Trophoblast cell (in vitro differentiated cells and primary cell): ENCODE measurements at places on chromosomes 12 and 14.

DNA sequence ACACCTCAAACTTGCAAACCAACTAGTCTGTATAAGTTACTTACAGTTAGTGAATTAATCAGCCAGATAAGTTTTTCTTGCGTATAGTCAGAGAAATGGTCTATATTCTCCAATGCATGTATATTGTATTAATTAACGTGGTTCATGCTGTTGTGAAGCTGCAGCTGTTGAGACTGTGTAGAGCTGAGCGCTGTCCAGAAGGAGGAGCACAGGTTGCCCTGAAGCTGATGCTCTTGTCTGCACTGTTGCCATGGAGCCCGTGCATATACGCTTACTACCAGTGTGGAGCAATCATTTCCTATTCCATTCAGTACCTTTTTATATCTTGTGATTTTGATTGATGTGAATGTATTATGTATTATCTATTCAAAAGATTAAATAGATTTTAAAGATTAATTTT, 74.3 kb upstream of the ARID2 start:
- peak; percentile 35 for DNase-seq

GRCh38 chr12:109109746-109110350, 6.5 kb upstream of the ACACB start:
- no peak for DNase-seq

DNA sequence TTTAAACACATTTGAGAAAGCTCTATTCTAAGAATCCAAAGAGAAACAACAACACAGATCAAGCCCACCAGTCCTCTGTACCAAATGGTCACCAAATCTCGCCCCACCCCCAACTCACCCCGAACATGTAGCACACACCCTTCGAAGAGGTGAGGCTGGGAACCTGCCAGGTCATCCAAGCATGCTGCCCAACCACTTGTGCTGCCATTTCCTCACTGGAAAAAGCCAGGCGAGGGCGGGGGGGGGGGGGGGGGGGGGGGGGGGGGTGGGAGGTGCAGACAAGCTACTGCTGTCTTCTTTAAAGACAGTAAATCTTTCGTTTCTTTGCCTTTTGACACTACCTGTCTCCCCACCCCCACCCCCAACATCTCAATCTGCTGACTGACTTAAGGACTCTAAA, 59.9 kb downstream of the SETD3 start:
- no peak for DNase-seq

GRCh38 chr12:87303396-87304012, 725.7 kb downstream of the C12orf50 start:
- no peak for DNase-seq

DNA sequence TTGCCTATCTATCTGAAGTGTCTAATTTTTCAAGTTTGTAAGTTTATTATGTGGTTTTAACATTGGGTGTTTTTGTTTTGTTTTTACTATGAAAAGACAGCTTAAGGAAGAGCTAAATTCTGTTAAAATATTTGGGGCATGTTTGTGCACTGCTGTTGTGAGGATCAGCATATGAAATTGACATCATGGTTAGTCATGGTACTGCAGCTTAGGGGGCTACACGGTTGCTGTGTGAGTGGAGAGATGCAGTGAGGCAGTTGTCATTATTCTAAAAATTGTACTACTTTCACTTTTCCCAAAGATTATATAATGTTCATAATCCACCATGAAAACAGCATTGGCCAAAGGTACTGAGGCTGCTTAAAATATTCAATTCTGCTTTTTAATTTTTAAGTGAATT, 49.0 kb downstream of the ZC3H14 start:
- no peak for DNase-seq

- peak; percentile 0 for DNase-seq
These were observed 349.2 kb upstream of the LMO3 start for GRCh38 chr12:16955083-16955657.

- no peak for DNase-seq
These were observed 223.3 kb downstream of the CHST11 start for GRCh38 chr12:104680070-104680469.

GRCh38 chr12:8069582-8069981, 3.4 kb upstream of the C3AR1 start:
- DNase-seq: no peak

DNA sequence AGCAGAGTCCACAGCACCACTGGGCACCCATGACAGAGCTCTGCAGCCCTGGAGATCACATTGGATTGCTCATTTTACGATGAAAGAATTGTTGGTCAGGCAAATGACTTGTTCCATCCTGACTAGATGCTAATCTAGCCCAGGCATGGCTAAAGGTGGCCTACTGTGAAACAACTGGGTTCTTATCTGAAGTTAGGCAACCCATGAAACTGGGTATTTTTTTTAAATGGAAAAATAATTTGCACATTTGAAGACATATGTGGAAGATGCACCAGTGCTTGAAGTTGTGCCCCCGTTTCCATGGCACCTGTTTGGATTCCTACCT, 8.3 kb downstream of the PYGL start:
- DNase-seq: no peak

- DNase-seq: peak; percentile 99
These were observed at the start of gene WDR20 for GRCh38 chr14:102139286-102140026. Gene WDR20 (plus strand): TSS chr14:102139897. CDS start chr14:102139924, 27 bp downstream.

- peak; percentile 7 for DNase-seq
These were observed 1.3 kb upstream of the AVPR1A start for GRCh38 chr12:63152321-63152700.

- peak; percentile 10 for DNase-seq
These were observed 1.7 kb downstream of the AJUBA start for GRCh38 chr14:22980672-22981089.

GRCh38 chr12:80154261-80154660, 54.9 kb downstream of the OTOGL start:
- DNase-seq: no peak

DNA sequence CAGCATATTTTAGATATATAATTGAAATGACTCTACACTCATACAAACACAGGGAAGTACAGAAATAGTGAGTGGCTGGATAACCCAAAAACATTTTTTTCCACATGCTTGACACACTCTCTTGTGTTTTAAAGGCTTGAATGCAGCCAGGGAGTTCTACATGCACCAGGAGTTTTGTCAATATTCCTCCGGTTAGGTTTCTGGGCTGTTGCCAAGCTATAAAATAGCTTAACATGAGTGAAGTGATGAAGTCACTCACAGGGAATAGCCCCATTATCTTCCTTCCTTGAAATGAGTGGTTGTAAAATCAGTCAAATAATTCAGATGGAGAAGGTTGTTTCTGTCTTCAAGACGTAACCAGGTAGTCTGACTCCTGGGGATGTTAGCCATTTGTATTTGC, 582.7 kb downstream of the SLC6A15 start:
- DNase-seq: no peak

- no peak for DNase-seq
These were observed 22.2 kb downstream of the SGPP1 start for GRCh38 chr14:63705561-63706070.

DNA sequence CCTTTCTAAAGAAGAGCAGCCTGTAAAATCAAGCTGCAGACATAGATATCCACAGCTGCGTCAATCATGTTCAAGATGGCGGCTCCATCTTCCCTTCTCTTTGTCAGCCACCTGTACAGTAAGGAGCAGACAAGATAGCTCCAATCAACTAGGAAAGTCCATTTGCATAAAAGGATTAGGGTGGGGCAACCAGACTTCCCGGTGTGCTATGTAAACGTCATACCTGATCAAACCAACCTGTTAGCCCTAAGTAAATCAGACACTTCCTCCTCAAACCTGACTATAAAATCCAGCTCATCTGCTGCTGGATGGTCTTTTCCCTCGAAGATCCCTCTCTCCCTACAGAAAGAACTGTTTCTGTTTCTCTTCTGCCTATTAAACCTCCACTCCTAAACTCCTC, 60.1 kb downstream of the BCAT1 start:
- DNase-seq: no peak

DNA sequence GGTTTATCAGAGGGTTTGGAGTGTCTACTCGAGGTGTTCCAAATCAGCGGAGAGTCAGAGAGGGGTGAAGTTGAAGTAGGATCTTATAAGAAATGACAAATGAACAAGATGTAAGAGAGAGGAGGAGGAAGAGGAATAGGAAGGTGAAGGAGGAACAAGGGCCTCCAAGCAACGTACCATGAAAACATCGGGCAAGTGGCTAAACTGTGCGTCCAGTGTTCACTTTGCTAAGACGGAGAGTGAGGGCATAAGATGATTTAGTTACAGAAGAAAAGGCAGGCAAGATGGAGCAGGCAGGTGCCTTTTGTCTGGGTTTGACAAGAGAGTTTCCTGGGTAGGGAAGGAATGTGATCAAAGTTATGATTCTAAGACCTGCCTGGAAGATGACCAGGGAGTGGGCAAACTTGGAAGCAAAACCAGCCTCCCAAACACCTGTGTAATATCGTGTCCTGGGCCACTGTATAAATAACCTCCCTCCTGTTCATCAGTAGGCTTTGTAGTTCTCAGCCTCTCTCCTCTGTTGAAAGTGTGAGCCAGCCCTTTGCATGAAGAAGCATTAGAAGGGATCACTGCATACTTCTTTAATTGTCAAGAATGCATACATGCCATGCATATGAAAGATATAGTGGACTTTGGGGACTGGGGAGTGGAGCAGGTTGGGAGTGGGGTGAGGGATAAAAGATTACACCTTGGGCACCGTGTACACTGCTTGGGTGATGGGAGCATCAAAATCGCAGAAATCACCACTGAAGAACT, 111.4 kb downstream of the ZFP36L1 start:
- peak; percentile 27 for DNase-seq

DNA sequence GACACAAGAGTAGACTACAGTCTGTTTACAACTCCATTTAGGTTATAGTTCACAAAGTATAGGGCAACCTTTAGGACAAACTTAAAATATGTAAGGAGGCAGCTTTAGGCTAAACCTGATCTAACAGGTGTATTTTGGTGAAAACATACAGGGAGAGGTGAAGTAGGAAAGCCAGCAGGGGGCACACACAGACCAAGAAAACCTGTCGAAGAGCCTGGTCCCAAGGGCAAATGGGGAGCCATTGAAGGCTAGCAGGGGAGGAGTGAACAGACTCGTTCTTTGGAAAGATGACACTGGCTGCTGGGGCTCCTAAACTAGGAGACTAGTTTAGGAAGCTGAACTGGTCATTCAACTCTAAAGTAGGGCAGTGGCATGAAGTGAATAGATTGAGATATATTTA, 138.8 kb upstream of the WSCD2 start:
- DNase-seq: peak; percentile 26

GRCh38 chr12:51242120-51242519, 3.5 kb downstream of the DAZAP2 start:
- DNase-seq: no peak

DNA sequence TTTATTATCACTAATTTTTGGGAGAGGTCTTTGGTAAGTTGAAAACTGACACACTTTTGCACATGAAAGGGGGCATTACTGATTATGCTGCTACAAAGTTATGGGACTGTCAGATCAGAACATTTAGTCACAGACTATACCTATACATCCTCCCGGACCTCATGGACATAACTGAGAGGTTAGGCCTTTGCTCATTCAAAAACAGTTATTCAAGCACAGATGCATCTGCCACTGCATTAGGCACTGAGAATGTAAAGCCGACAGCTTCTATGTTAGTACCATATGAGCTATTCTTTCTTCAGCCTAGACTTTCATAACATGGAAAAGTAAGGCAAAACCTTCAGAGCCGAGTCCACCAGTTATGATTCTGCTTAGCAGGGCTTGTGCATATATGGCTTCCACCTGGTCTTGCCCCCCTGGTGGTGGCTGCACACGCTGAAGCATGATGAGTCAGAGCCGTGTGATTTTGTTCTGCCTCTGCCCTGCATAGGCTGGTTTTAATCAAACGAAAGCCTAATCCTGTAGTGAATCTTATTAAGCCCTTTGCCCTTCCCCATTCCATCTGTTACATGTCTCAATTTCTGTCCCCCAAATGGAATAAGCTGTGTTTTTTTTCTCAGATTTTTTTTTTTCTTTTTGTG, 21.8 kb upstream of the RNU6-8 start:
- no peak for DNase-seq

DNA sequence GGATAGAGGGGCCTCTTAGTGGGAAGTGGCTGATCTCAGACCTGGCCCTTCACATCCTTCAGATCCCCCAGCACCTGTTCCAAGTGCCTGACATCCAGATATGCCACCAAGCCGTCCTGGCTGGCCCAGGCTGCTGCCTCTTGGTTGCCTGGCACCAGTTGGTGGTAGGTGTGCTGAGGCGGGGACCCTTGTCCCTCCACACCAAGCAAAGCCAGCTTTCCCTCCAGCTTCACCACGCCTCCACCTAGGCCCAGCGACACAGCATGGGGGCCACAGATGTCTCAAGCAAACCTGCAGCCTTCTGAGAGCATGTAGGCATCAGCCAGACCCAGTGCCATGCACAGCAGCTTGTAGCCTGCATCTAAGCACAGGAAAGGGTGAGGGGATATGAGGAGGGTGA, 3.5 kb upstream of the CD63 start:
- DNase-seq: no peak

DNA sequence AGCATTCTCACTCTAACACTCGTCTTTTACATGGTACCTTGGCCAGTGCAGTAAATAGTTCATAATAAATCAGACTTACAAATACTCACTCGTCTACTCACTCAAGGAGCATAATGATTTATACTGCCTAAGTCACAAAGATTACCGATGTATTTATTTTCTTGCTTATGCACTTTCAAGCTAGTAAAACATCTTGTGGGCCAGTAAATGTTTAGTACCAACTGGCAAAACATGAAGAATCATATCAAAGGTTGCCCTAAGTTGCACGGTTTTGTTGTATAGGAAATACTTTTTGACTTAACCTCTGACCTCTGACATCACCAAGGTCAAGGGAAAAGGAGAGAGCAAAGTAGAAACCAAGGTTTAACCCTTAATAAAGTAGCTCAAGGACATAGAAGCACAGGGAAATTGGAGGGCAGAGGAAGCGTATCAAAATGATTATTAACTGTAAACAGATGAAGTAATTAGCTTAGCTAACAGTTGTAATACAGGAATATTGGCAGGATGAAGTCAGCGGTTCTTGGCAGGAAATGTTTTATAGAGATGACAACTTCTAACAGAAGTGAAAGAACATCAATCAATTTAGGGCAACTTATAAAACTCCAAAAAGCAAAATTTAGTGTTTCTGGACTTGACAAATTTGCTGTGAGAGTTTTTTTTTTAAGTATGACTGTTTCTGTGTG, 131.9 kb downstream of the HMGA2 start:
- DNase-seq: no peak

DNA sequence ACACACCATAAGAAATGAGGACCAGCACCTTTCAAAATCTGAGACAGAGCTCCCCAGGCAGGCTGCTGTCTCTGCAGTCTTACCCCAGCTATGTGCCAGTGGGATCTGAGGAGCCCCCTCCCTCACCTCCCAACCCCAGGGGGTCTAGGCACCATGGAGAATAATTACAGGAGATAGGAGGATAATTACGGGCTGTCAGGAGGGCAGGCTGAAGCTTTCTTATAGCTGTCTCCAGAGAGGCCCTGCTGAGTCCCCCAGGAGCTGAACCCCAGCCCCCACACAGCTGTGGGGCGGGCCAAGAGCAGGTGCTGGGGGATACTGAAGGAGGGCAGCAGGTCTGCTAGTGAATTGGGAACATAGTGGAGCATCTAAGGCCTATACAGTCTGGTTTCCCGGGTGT, 6.8 kb downstream of the CPNE6 start:
- DNase-seq: no peak

GRCh38 chr14:101282418-101282817, 278.9 kb upstream of the DIO3 start:
- no peak for DNase-seq
